Activated T-helper 2 cell treated with anti-CD3 and anti-CD28 coated beads, Interferon-gamma antibody, Interleukin-2, Interleukin-4, amounts not matched to agents 10 μg/mL and 5 μg/mL and 100 μg/mL, durations not matched to agents 14 hours and 24 hours and 36 hours (primary cell): ENCODE measurements at places on chromosomes 2 and 18.

DNA sequence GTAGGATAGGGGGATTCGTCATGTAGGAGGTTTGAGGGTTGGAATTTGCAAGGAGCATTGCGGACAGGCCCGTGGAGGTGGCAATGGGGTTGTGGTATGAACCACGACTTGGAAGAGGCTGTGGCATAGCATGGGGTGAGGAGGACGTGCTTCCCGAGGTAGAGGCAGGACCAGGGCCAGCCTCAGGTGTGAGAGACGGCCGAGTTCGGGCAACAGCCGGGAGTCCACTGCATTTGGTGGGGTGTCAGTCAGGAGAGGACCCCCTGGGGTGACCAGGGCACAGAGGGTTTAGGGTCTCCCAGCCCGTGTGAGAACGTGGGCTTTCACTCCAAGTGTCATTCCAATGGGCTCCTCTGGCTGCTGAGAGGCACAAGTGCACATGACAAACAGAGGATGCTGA, 339.0 kb downstream of the EIPR1 start:
- DNase-seq = no peak

DNA sequence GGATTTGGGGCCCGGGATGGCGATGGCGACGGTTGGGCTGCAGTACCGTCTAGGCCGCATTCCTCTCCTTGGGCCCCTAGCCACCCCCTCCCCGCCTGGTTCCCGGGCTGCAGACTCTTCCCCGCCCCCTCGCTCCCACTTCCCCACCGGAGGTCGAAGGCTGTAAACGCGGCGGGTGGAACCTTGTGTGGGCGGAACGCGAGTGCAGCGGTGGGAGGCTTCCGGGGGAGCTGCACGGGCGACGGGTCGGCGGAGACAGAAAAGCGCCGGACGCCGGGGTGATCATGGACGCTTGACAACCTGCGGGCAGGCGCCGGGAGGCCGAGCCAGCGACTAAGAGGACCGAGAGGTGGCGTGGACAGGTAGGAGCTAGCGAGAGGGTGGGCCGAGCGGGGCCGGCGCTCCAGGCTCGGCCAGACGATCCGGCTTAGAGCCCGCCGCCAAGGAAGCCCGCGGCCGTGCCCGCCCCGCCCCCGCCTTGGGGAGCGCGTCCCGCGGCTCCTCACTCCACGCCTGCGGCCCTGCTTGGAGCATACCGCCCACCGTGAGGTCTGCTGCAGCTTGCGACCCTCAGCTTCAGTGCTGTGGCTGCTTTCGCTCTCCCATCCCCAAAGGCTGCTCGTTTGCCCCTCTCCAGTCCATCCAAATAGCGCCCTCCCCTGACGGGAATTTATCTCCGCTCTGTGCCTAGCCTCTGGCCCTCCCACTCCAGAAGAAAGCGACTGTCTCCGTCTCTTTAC, at the start of gene COPS7B:
TSS of gene COPS7B (plus strand) at position 269 of the 740 bp plus-strand sequence. CDS start 2,126 bp downstream, outside the sequence.
- DNase-seq = peak; percentile 79

- DNase-seq = no peak
Observed at GRCh38 chr2:171158036-171158789, 2.5 kb downstream of the TLK1 start.

GRCh38 chr2:30789670-30790210, 17.5 kb downstream of the CAPN13 start:
- DNase-seq = no peak

GRCh38 chr2:165909466-165909865, 44.1 kb downstream of the TTC21B start:
- no peak for DNase-seq

GRCh38 chr2:224163566-224164307, 124.7 kb upstream of the SERPINE2 start:
- no peak for DNase-seq

- no peak for DNase-seq
Observed at GRCh38 chr18:22346401-22346952, 71.2 kb downstream of the CTAGE1 start.

- no peak for DNase-seq
Observed at GRCh38 chr18:76554547-76555222, 59.6 kb upstream of the ZNF516 start.

GRCh38 chr2:19086231-19086651, 272.2 kb downstream of the OSR1 start:
- no peak for DNase-seq

- DNase-seq = no peak
Observed at GRCh38 chr2:242001853-242002252, 132.3 kb downstream of the RTP5 start.

DNA sequence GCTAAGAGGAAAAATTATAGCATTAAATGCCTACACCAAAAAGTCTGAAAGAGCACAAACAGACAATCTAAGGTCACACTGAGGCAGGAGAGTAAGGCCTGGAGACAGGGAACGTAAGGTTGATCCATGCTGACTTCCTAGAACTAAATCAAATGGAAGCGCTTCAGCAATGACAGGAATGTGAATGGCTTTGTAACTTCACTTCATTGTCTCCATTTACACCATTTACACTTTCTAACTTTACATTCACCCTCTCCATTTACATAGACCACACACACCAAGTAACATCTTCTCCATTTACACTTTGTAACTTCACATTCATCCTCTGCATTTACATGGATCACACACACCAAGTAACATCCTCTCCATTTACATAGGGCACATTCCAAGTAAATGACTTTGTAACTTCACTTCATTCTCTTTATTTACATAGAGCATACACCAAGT, 103.1 kb upstream of the SPATS2L start:
- no peak for DNase-seq

GRCh38 chr2:40184551-40184950, 267.3 kb downstream of the SLC8A1 start:
- DNase-seq = no peak

DNA sequence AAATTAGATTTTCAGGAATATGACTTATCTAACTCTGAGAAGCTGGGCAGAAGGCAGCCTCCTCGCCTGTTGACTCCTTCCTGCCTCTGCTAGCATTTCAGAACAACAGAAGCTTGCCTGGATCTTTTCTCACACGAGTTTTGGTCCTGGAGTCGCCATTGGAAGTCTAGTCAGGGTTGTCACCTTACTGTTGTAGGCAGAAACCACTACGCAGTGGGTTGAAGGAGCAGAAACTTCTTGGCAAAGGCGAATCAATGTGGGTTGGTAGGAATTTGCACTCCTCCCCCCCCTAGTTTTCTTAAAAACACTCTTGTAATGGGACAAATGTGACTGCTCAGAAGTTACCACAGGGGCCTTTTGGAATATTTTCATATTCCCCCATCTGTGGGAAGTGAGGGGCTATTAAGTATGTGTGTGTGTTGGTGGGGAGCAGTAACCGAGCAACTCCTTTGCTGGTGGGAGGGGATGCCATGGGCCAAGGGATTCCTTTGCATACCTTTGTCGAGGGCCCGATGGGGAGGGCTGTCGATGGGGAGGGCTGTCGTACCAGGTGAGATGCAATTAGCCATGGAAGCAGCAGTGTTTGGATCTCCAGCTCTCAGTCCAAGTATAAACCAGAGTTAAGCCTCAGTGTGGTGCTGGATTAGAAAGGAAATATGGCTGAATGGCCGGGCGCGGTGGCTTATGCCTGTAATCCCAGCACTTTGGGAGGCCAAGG, 117.4 kb downstream of the FMNL2 start:
- no peak for DNase-seq

GRCh38 chr2:46644690-46645385, 165.5 kb downstream of the TMEM247 start:
- DNase-seq = no peak

GRCh38 chr2:15554525-15555218, 6.5 kb downstream of the NBAS start:
- DNase-seq = no peak

GRCh38 chr18:58091099-58091611, 47.1 kb downstream of the NEDD4L start:
- DNase-seq = no peak

DNA sequence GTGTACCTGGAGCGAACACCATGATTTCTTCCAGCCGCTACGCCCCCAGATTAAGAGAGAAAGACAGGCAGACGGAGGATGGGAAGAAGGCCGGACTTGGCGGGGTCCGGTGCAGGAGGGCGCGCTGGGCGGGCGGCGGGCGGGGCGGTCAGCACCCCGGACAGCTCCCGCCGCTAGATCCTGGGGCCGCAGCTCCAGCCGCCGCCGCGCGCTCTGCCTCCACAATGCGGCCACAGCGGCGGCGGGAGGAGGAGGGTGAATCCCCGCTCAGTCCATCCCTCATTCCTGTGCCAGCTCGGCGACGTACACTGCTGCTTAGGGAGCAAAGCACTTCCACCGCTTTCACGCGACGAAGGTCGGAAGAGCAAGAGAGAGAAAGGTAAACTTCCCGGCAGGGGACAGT, at the start of gene AKAIN1:
TSS of gene AKAIN1 (minus strand) at position 226 of the 403 bp plus-strand sequence. CDS start at position 22, 204 bp downstream.
- DNase-seq = no peak

DNA sequence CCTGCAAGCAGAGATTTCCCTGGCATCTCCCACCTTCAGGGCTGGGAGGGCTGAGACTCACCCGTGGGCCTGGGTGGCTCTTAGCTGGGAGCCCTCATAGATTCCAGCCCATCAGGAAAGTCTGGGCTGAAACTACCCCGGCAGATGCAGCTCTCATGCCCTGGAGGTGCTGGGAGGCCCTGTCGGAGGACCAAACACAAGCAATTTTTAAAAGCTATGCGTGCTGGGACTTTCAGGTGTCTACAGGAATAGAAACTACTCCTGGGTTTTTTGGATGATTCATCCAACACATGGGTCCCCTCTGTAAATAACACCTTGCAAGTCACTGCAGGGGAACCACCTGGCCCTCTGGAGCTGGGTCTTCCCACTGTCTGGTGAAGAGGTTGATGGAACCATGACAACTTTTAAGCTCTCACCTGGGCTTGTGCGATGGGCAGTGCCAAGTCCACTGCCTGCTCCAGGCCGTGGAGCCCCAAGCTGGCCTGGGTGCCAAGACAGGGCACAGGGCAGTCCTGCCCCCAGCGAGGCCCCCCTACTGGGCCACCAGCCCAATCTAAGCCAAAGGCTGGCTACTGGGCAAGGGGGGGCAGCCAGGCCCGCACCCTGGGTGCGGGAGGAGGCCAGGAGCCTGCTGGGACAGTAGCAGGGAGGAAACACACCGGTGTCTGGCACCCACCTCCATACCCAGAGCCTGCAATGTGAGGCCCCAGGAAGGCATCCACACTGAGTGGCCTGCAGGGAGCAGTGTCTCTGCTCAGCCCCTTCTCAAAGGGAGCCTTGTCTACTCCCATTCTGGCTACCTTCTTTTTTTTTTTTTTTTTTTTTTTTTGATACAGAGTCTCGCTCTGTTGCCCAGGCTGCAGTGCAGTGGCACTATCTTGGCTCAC, 1.1 kb upstream of the GPR55 start:
- DNase-seq = no peak

GRCh38 chr2:66301022-66301766, 133.7 kb upstream of the MEIS1 start:
- no peak for DNase-seq

- DNase-seq = no peak
Observed at GRCh38 chr2:79434362-79434761, 78.5 kb upstream of the CTNNA2 start.

DNA sequence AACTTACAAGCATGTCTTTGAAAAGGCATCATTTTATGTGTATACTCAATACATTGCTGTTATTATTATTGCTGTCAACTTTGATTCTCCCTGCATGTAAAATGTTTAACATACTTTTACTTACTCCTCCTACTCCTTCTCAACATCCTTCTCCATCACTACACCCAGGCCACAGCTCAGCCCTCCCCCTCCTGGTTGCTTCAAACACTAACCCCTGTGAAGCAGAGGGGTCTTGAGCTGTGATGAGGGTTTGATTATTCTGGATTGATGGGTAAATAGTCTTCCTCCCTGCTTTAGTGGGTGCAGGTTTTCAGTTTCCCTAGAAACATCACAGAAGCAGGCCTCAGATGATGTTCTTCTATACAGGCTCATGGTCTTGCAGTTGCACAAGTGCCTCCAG, 221.0 kb downstream of the OSR1 start:
- no peak for DNase-seq

DNA sequence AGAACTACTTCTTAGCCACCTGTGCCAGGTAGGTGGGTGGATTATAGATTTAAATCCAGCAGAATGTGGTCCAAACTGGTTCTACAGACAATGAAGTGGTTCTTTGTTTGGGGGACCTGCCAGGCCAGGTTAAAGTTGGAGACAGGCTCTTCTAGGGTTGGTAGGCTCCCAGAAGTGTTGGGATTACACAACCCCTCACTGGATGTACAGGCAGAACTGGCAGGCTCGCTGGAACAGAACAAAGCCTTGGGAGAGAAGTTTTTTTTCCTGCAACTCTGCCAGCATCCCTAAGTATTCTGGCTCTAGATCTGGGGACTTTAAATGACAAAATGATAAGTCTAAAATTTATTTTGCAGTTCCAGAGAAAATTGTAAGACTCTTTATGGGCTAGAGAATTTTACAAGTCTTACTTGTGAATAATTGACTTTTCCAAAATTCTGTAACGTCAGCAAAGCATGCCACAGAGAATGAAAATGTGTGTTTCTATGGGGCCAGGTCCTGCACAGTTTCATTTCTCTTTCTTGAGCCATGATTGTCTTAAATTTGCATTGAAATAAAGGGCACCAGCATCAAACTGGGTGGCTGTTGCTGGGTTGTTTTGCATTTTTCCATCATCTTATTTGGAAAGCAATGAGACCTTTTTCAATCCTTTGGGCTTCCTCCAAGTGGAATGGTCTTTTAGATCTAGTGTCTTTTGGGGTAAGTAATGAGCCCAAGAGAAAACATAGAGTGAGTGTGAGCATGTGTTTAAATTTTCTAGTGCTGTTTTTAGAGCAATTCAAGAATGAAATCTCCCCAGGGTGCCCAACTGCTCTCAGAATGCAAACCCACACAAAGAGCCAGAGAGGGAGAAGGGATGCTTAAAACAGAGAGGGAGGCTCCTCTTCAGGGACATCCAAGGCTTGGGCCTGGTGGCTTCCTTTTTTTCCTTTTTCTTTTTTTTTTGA, 32.4 kb upstream of the ATL2 start:
- DNase-seq = no peak

GRCh38 chr2:46848447-46848846, 67.2 kb downstream of the MCFD2 start:
- DNase-seq = no peak

DNA sequence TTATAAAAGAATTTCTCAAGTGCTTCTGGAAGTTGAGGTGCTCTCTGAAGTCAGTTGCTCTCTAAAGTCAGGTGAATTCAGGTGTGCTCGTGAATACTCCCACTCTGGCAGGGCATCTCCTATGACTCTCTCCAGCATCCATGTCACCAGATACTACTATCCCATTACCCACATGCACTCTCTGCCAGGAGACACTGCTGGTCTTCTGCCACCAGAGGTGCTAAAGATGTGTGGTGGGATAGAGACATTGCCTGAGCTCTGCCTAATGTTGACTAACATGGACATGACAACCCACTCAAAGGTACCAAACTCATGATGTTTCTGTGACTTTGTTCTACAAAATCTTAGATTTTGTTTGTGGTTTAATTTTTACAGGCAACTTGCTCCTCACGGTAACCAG, 106.4 kb upstream of the HNRNPA3 start:
- DNase-seq = no peak

- DNase-seq = no peak
Observed at GRCh38 chr18:68275616-68276015, 439.3 kb downstream of the TMX3 start.

- no peak for DNase-seq
Observed at GRCh38 chr2:101371636-101372035, 15.7 kb downstream of the CREG2 start.
